CD4-positive, alpha-beta T cell (primary cell): ENCODE measurements at places on chromosomes 6 and 20. TPM values are rescaled to one million over a fixed set of nuclear protein-coding genes. Genes with fewer than 3 reads are reported as not detected.

Gene PHACTR1
- 2.3 TPM for total RNA-seq

Gene LY86
- 2.1 TPM for total RNA-seq

Gene TRIM10
- not detected for total RNA-seq

Gene ENPP1
- 0.08 TPM for total RNA-seq

Gene GNMT
- total RNA-seq = 2.1 TPM

DNA sequence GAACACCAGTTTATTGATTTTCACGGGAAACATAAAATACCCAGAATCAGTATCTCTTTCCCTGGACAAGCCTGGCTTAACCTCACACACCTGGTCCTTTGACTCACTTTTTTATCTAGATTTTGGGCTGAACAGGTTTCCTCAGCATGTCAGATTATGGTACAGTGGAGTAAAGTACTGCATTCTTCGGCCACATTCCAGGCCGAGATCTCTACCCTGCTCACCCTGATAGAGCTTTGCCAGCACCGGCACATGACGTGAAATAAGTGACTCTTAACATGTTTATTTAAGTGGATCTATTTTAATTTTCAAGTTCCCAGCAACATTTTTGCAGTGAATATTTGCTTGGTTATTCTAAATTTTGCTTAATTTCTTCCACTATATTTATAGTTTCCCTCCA lies 79.0 kb upstream of the POPDC3 start:
- DNase-seq = no peak
- H3K4me3 ChIP-seq = no peak overlapping the region
- peaks cover 7% of the 10 kb centered on the region for H3K27me3 ChIP-seq
- no peaks in the 10 kb centered on the region for H3K36me3 ChIP-seq
- no peaks in the 10 kb centered on the region for H3K4me1 ChIP-seq

DNA sequence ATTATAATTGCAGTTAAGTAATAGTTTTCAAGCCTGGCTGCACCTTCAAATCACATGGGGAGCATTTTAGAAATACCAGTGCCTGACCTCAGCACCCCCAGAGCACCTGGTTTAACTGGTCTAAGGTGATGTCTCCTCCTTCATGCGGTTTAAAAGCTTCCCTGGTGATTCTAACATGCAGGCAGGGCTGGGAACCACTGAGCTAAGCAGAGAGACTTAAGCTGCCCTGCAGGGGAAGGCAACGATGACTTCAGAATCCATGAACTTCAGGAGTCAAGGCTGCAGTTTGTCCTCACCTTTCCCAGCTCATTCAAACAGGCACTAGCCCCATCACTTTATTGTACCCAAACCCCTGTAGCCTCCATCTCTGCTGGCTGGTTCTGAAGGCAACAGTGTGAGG lies 6.1 kb upstream of the DTNBP1 start:
- DNase-seq = no peak
- no peaks in the 10 kb centered on the region for H3K4me1 ChIP-seq
- H3K27ac ChIP-seq = no peak overlapping the region
- H3K36me3 ChIP-seq = no peaks in the 10 kb centered on the region
- H3K4me3 ChIP-seq = no peak overlapping the region
- H3K27me3 ChIP-seq = no peaks in the 10 kb centered on the region

DNA sequence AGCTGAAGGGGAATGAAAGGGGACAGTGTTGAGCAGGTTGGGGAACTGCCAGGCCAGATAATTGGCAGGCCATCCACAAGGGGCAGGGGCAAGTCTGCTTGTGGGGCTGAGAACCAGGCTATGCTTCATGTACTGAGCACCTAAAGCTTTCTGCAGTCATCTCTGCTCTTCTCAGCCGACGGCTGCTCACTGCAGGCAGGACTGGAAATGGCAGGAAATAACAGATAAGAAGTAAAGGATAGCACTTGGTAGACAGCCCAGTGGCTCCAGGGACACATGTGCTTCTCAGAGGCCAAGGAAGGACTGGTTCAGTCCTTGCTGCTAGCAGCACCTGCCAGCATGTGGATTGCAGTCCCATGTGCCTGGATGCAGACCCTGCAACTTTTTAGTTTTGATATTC lies 89.8 kb downstream of the CD164 start:
- H3K4me3 ChIP-seq = no peak overlapping the region
- H3K36me3 ChIP-seq = no peaks in the 10 kb centered on the region
- no peak overlapping the region for H3K27ac ChIP-seq
- H3K4me1 ChIP-seq = peaks cover 2% of the 10 kb centered on the region
- no peak for DNase-seq

GRCh38 chr6:163841733-163842132 lies 427.2 kb downstream of the QKI start:
- no peak overlapping the region for H3K4me3 ChIP-seq
- no peaks in the 10 kb centered on the region for H3K4me1 ChIP-seq
- no peaks in the 10 kb centered on the region for H3K36me3 ChIP-seq
- no peak for DNase-seq
- H3K27me3 ChIP-seq = no peaks in the 10 kb centered on the region

DNA sequence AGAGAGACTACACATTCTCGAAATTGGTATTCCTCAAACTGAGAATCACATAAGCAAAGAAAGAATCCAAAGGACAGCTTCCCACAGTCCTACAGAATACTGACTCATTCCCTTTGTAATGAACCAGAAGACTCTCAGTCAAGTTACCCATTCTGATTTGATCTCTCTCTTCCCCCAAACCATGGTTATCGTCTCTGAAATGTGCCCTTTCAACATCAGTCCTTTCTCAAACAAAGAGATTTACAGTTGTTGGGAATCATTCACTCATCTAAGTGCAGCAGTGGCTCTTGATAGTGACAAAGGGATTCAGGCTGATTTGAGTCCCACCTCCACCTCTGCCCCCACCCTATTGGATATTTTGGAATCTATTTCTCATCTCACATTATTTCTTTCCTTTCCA lies 15.0 kb upstream of the RSPO3 start:
- H3K36me3 ChIP-seq = no peaks in the 10 kb centered on the region
- no peak overlapping the region for H3K4me3 ChIP-seq
- H3K27ac ChIP-seq = no peak overlapping the region
- no peaks in the 10 kb centered on the region for H3K4me1 ChIP-seq
- DNase-seq = no peak
- H3K27me3 ChIP-seq = no peaks in the 10 kb centered on the region

- no peaks in the 10 kb centered on the region for H3K36me3 ChIP-seq
- peak; percentile 81 for DNase-seq
- H3K4me3 ChIP-seq = peak overlapping the region; percentile 78
- no peaks in the 10 kb centered on the region for H3K27me3 ChIP-seq
- H3K4me1 ChIP-seq = peaks cover 23% of the 10 kb centered on the region
These were observed 11.0 kb downstream of the UNC5CL start for GRCh38 chr6:41027799-41028560.

DNA sequence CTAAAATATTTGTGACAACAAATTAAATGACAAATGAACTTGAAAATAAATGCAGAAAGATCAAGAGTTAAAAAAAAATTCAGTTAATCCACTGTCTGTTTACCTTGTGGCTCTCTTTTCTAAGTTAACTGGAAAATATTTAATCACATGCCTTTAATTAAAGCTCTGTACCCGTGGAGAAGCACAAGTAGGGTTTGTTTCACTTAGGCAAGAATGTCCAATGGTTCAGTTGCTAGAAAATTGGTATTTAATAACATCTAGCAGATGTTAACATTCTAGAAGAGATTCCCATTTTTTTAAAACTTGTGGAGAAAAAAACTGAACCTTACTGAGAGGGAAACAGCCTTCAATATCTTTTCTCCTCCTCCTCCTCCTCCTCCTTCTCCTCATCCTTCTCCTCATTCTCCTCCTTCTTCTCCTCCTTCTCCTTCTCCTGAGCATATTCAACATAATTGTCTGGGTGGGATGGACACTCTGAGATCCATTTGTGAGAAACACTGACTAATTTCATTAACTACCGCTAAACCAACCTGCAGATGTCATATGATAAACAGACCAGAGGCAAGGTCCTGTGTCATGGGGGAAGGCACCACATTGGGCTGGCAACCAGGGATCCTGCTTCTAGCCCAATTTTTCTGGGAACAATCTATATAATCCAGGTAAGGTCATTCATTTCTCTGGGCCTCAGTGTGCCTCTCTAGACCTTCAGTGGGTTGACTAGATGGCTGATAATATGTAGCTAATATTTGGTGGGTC lies 44.1 kb upstream of the AKIRIN2 start:
- no peaks in the 10 kb centered on the region for H3K36me3 ChIP-seq
- peaks cover 11% of the 10 kb centered on the region for H3K4me1 ChIP-seq
- DNase-seq = no peak
- no peak overlapping the region for H3K4me3 ChIP-seq
- H3K27ac ChIP-seq = no peak overlapping the region

DNA sequence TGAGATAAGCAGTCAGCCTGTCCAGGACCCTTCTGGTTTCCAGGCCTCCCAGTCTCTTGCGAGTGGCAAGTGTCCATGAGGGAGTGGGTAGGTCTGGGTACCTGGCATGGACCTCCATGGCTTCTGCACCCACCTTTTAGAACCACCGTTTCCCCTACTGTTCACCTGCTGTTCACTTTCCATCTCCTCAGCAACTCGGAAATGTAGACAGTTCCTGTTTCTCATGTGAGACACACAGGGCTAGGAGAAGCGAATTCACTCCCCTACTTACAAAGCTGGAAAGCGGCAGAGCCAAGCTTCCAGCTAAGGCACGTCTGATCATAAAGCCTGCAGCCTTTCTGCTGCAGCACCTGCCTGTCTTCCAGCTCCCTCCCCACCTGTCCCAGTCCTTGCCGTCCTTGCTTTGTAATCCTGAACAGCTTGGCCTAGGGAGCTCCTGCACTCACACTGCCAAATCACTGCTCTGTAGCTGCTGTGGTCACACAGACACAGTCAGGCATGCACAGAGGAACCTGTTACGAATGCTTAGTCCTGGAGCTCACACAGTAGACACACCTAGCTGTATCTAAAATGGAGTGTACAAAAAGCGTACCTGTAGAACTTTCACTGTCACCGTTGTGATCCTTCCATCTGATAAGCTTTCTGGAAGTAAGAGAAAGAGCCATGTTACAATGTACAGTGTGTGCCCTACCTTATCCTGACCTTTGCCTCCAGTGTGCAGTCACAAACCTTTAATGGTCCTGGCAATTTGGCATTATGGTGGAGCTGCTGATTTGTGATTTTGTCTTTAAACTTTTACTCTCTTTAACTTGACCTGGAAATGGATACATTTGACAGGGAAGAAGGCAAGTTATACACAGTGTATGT lies 294.1 kb downstream of the NRN1 start:
- no peak overlapping the region for H3K4me3 ChIP-seq
- no peaks in the 10 kb centered on the region for H3K27me3 ChIP-seq
- DNase-seq = no peak
- peaks cover 3% of the 10 kb centered on the region for H3K36me3 ChIP-seq
- H3K4me1 ChIP-seq = no peaks in the 10 kb centered on the region

DNA sequence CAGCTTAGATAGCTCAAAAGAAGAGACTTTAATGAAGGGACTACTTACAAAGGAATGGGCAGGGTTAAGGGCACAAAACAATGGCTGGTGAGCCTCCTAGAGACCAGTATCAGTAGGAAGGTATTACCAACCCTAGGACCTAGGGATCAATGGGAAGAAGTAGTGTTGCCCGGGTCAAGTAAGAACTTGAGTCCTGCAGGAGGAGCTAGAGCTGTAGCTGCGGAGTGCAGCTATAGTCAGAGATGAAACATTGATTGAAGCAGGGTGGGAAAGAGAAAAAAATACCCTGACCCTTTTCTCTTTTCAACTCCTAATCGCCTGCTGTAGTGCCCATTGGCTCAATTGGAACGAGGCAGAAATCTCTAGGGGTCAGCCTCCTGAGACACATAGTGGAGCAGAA lies 144.0 kb downstream of the FLRT3 start:
- DNase-seq = no peak
- no peaks in the 10 kb centered on the region for H3K27me3 ChIP-seq
- H3K36me3 ChIP-seq = no peaks in the 10 kb centered on the region

GRCh38 chr20:21508230-21509078 lies 5.4 kb downstream of the NKX2-2 start:
- H3K4me3 ChIP-seq = no peak overlapping the region
- H3K36me3 ChIP-seq = no peaks in the 10 kb centered on the region
- H3K27me3 ChIP-seq = peaks cover 91% of the 10 kb centered on the region
- H3K4me1 ChIP-seq = peaks cover 62% of the 10 kb centered on the region

- H3K4me3 ChIP-seq = peak within 1 kb of the TSS; percentile 76
- peaks cover 7% of the 10 kb centered on the region for H3K36me3 ChIP-seq
- H3K27me3 ChIP-seq = no peaks in the 10 kb centered on the region
- no peak for DNase-seq
These were observed at the start of gene DBNDD2 for GRCh38 chr20:45407783-45408645. Gene DBNDD2, plus strand, starts transcription at chr20:45408289. Its CDS starts 179 bp downstream, at chr20:45408468.

- DNase-seq = no peak
- H3K4me3 ChIP-seq = no peak overlapping the region
- H3K4me1 ChIP-seq = peaks cover 1% of the 10 kb centered on the region
These were observed 20.7 kb upstream of the AIG1 start for GRCh38 chr6:143040018-143040417.

DNA sequence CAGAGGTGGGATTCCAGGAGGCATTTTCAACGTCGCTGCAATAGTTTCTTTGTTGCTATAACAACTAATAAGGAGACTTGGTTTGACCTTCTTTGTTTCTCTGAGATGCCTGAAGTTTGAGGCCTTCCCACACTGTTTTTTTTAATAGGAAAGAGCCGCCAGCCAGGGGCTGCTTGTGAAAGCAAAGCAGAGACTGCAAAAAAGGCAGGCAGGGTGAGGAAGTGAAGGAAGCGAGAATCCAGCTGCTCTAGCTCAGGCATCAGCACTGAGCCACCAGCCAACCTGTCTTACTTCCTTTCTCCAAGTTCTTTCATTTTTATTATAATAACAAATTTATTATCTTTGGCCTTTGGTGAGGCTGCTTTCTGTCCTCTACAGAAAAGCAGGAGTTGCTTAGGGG lies 179.1 kb downstream of the DOK5 start:
- no peak for DNase-seq
- no peak overlapping the region for H3K4me3 ChIP-seq
- no peak overlapping the region for H3K27ac ChIP-seq
- no peaks in the 10 kb centered on the region for H3K36me3 ChIP-seq
- H3K4me1 ChIP-seq = no peaks in the 10 kb centered on the region
- H3K27me3 ChIP-seq = no peaks in the 10 kb centered on the region

DNA sequence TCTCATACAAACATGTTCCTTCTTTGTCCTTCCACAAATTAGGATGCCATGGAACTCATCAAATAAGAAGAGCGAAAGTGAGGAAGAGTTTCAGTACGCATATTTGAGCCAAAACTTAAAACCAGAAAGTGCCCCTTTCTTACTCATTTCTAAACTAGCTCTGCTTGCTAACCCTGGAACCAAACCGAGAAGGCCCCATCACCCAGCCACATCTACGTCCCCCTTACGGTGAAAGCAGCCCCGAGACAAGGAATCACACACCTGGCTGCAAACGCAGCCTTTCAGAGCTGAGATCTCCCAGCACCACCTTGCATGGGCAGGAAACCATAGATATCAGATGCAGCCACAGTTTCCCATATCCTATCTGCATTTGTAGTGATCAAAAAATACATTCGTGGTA lies 28.5 kb downstream of the TRERF1 start:
- peaks cover 3% of the 10 kb centered on the region for H3K36me3 ChIP-seq
- H3K4me3 ChIP-seq = peak overlapping the region; percentile 43
- no peaks in the 10 kb centered on the region for H3K27me3 ChIP-seq
- peaks cover 51% of the 10 kb centered on the region for H3K4me1 ChIP-seq
- DNase-seq = no peak
- peak overlapping the region; percentile 17 for H3K27ac ChIP-seq

- no peaks in the 10 kb centered on the region for H3K27me3 ChIP-seq
- peak overlapping the region; percentile 99 for H3K27ac ChIP-seq
- peaks cover 3% of the 10 kb centered on the region for H3K36me3 ChIP-seq
- DNase-seq = no peak
- peaks cover 68% of the 10 kb centered on the region for H3K4me1 ChIP-seq
- H3K4me3 ChIP-seq = peak overlapping the region; percentile 46
These were observed 87.0 kb downstream of the HIVEP2 start for GRCh38 chr6:142857796-142858555.
